ENCODE measurements at places on chromosomes 3 and 15.

DNA sequence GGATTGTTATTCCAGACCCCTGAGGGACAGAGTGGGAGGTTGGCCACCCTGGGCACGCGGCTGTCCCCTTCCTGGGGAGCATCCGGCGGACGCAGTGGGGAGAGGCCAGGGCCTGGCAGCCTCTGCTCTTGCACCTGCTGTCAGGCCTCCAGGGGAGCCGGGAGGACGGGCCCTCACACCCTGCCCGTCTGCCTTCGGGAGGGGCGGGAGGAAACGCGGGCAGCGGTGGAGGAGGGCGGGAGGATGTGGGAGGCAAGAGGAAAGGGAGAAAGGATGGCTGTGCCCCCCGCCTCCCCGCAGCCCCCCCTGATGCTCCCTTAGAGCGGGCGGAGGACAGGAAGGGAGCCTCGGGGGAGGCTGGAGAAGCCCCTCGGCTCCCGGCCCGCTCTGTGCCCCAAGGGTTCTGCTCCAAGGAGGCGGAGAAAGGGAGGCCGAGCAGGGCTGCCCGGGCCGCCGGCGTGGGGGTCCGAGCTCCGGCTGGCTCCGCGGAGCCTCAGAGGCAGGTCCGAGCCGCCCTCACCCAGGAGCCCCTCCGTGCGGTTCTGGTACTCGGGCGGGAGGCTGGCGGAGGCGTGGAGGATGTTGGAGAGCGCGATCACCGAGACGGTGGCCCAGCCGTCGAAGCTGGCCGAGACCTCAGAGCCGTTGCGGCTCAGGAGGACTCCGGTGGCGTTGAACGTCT is 40.9 kb downstream of the MUC20 start:
- DNase-seq = no peak

DNA sequence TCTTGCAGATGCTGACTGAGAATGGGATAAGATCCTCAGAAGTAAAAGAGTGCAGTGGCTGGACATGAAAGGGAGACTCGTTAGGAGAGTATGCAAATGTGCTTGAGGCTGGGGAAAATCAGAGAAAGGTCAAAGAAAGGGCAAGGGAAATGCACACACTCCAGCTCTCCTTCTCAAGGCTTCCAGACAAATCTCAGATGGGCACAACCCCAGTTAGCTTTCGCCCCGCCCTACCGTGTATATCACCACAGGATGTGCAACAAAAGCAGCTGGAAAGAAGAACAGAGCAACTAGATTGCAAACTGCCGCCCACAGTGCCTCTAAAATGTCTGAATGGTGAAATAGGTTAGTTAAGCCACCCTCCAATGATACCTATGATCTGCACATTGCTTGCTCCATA is 63.9 kb downstream of the CERS3 start:
- DNase-seq = no peak

DNA sequence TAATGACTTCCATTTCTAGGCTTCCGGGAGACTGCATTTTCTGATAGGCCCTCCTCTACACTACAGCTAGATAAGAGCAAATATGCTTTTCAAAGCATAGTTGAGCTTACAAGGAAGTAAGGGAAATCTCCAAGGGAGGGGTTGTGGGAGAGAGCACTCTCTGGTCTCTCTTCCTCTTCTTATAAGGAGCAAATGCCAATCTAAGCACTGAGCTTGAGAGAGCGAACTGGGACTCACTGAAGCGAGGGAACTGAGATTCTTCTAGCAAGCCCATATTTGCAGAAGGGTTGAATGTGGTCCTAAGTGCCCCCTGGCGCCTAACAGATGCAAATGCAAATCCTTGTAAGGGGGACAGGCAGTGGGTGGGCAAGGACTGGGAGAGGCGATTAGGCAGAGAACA is 164.8 kb downstream of the ERC2 start:
- no peak for DNase-seq

GRCh38 chr15:96123630-96124187 is 206.8 kb upstream of the NR2F2 start:
- no peak for DNase-seq

DNA sequence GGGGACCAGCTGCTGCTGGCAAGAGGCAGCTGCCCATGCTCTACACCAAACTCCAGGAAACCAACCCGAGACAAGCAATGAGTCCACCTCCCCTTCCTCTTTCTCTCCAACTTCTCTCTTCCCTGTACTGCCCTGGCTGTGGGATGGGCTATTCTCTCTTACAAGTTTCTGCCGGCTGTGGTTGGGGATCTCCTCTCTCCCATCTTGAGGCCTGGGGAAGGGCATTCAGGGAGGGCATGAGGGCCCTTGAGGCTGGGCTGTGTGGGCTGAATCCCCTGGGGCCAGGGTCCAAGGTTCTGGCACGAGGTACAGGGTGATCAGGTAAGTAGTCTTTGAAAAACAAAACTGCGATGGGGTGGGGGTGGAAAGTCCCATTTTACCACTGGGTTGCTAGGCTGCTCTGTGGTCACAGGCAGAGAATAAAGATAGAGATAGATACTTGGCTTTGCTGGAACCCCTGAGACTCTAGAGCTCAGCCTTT is 32.3 kb upstream of the CTSH start:
- DNase-seq = no peak

DNA sequence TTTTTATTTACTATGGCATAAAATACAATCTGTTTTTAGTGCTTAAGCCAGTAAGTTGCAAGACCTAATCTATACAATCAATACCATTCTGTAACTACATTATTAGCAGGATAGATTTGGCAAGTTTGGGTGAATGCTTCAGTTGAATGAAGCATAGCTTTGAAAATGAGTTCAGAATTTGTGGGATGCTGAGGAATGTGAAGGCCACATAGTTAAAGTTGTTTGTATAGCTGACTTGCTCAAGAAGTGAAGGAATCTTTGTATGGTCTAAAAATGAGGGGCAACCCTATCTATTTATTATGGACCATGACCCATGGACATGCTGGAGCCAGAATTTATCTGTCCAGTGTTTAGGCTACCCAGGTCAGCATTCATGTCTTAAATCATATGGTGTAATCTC is 58.5 kb downstream of the CRYBG3 start:
- DNase-seq = no peak

GRCh38 chr3:146589899-146590508 is 15.1 kb downstream of the PLSCR5 start:
- peak; percentile 21 for DNase-seq

DNA sequence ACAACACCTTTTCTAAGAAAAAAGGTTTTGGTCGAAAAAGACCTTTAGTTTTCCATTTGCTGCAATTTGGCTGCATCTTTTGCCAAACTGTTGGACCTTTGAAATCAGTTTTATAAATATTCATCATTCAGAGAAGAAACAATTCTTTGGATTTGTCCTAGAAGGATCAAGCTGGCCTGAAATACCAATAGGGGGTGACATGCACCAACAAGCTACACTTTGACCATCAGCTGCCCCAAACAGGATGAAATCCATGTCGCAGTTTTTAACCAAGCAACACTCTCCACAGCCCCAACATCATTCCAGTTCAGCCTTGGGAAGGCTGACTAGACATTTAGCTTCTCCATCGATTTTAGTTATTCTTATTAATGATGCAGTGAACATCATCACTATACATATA is 9.8 kb downstream of the RPL15 start:
- no peak for DNase-seq

DNA sequence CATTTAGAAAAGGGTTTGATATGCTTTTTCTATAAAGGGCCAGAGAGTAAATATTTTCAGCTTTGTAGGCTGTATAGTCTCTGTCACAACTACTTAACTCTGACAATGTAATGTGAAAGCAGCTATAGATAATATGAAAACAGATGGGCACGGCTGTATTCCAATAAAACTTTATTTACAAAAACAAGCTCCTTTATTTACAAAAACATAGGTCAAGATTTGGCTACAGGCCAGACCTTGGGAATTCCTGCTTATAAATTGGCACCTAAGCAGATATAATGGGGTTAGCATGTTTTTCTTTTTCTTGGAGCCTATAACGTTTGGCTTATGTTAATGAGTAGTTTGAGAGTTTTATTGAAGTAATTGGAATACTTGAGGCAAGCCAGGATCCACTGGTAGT is 119.4 kb upstream of the CGNL1 start:
- DNase-seq = no peak

DNA sequence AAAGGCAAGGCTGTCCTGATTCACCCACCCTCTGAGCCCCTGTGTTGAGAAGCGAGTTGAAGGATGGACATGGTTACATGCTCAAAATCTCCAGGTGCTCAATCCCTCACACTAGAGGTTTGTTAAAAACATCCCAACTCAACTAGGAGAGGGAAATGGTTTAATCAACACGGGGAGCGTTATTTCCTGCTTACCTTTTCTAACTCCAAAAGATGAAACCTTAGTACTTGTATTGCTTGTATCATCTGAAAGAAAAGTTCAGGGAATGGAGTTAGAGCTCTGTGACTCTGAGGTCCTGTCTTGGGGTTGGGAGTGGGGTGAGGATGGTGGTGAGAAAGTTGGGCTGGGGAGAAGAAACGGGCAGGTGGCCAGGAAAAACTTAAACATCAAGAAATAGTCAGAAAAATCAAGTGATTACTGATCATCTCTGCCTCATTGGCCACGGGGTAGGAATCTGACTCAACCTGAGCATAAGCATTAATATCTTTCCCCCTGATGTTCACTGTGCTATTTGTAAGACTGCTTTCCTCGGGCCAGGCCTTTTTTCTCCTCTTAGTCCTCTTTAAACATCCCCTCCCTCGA is 5.9 kb downstream of the MEIS2 start:
- no peak for DNase-seq

DNA sequence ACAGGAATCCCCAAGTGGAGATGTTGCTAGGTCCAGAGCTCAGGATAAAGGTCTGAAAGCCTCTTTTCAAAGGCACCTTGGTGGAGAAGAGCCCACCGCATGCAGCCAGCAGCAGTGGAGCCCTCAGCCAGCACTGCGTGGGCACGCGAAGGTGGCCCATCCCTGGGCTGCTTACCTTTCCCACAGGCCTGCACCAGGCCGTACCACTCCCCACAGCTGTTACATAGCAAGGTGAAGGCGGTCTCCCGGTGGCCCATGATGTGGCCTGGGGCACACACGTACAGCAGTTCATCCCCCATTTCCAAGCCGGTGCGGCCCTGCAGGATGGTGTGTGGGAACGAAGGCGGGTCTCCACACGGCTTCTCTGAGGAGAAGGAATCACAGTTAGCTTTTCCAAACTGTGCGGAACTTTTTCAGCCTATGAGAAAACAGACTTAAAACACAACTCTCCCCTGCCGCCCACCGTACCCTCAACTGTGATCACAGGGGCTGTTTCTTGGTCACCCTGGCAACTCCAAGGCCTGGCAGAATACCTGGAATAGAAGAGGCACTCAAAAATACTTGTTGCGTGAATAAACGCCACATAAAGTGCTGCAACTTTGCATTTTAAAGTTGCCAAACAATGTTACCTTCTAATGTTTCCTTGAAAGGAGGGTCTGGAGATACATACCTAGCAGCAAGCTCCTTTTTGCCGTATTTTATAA is 43.7 kb downstream of the SUSD5 start:
- DNase-seq = no peak

GRCh38 chr15:46260937-46261336 is 626.1 kb downstream of the SQOR start:
- DNase-seq = no peak

DNA sequence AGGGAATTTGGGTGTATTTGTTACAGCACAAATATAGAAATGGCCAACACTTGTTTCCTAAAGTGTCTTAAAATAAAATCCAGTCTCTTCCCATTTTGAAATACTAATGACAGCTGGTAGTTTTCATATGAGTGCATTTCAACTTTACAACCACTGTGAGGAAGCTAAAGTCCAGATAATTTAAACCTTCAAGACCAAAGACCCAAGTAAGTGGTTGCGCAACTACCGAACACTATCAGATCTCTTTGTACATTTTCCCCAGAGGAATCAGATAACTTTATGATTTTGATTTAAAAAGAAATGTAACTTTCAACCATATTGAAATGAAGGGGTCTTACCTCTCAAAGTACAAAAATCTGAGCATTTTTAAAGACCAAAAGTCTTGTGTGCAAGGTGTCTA is 14.3 kb downstream of the BCL2L10 start:
- no peak for DNase-seq

DNA sequence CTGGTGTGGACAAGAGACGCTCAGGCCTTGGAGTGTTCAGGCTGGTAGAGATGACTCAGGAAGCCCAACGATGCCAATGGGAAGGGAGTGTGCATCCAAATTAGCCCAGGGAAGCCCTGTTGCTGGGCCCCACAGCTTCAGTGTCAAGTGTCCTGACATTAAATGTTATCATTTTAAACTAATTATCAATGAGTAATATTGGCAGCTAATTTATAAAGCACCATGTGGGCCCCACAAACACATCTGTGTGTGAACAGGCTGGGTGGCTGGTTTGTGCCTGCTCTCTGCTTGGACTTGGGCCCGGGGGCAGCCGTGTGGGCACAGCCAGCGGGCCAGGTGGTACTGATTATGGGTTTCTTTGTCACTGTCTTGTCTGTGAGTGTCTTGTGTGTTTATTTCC is 15.0 kb downstream of the FBLN2 start:
- DNase-seq = no peak

DNA sequence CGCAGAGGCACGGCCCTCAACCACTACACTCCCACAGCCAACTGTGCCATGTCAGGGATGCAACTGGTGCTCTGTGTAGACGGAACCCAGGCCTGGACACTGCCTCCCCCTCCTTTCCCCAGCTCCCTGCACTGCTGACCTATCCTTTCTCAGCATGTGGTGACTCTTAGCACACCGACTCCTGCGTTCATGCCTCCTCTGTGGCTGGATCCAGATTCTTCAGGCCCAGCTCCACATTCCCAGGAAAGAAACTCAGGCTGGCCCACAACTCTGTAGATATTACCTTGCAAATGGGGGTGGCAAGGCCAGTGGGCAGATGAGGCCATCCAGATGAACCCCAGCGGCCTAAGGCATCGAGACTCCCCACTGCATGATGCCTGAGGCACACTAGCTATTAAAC is 272.7 kb downstream of the OCA2 start:
- no peak for DNase-seq

- DNase-seq = peak; percentile 43
Measured at GRCh38 chr3:144590854-144591253, 619.2 kb downstream of the DIPK2A start.

DNA sequence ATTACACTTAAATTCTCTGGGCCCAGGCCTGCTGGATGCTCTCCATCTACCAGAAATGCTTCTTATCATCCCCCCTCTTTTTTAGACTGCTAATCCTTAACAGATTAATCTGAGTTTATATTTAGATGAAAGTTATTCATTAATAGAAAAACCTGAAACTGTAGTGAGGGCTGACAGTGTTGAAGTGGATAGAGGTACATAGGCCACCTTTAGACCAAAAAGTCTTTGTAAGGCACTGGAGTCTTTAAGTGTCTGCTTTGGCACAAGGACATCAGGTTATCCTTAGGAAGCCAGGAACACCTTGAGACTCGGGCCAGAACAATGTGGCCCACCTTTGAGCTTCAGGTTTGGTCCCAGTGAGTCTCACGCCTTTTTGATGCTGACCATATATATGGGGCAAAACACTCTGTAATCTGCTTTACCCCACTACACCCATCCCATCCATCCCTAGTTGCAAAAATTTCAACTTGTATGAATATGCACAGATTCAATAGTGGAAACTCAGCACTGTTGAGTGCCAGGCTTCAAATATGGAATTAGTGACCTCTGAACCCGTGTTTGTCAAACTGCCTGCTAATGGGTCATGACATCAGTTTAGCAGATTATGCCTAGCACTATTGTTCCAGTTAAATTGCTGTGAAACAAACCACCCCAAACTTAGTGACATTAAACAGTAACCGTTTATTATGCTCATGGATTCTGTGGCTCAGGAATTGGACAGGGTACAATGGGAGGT is 44.0 kb downstream of the PDE8A start:
- no peak for DNase-seq

GRCh38 chr3:61649381-61650170 is 88.2 kb downstream of the PTPRG start:
- no peak for DNase-seq

GRCh38 chr3:43706342-43706741 is 15.6 kb downstream of the ABHD5 start:
- DNase-seq = no peak
